ENCODE measurements at places on chromosomes 5 and 9.

GRCh38 chr9:8652255-8652654 lies 852.7 kb upstream of the DMAC1 start:
- DNase-seq, result no peak

GRCh38 chr5:136295914-136296313 lies 69.4 kb downstream of the TRPC7 start:
- no peak for DNase-seq

DNA sequence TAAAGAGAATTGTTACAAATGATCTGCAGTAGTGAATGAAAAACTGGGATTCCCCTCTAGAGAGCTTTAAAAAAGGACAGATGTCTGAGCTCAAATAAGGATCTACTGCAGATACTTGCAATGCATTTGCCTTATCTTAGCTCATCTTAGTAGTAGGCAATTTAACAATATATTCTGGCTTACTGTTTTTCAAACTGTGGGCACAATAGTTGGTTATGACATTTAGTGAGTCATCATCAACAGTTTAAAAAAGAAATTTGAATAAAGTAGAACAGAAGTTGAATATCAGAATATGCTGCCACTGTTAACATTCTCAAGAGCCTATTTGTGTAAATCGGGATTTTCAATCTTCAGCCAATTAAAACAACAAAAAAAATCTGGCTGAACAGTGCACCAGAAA lies 6.7 kb upstream of the CAST start:
- no peak for DNase-seq

GRCh38 chr5:150596826-150597225 lies 43.6 kb upstream of the SYNPO start:
- no peak for DNase-seq

DNA sequence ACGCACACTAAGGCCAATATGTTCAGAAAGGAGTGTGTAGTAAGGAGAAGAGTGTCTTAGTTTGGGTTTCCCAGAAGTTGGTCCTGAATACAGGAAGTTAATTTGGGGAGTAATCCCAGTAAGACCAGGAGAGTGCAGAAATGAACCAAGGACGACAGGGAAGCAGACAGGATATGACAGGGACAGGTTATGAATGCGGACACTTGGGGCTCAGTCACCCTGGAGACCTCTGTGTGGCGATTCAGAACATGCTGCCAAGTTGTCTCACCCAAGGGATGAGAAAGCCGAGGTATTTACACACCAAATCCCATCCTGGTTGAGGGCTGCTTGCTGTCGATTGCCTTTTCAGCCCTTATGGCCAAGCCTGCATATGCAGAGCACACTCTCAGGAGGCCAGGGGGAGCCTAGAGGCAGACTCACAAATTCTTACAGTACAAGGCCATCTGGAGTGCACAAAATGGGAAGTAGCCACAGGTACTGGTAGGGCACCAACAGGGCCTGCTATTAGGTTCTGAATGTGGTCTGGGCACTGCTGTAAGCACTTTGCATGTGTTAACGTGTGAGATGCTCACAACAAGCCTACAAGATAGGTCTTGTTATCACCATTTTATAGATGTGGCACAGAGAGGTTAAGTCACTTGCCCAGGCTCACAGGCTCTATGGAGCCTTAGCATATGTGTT lies 233.1 kb upstream of the ANKRD55 start:
- no peak for DNase-seq

DNA sequence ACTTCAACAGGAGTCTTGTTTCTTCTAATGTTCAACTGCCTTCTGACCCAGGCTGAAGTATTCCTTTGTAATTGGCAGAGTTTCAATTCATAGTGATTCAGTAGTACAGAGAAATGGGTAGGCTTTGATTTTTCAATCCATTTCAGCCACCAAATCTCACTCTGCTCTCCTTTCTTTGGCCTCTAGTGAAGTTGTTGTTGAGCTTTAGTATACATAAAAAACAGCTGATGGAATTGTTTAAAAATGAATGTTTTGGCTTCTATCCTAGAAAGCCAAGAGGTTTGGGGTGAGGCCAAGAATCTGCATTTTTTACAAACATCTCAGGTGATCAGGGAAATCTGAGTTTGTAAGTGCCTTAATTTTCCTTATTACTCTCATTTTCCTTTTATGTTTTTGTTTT lies 182.9 kb upstream of the MAP1B start:
- no peak for DNase-seq

GRCh38 chr5:26674846-26675245 lies 363.5 kb downstream of the CDH9 start:
- no peak for DNase-seq

GRCh38 chr5:115342590-115343377 lies 46.3 kb upstream of the CCDC112 start:
- no peak for DNase-seq

DNA sequence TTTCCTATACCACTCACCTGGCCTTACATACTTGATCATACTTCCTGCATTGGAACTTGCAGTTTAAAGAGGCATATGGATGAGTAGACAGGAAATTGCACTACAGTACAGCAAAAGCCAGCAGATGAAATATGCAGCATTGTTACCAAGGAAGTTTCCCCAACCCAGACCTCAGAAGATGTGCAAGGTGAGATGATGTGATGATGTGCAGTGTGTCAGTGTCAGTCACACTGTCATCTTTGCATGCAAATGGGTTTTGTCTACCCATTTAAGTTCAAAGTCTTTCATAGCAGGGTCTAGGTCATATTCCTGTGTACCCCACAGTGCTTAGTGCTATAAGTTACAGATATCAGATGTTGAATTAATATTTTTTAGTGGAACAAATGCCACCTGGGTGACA lies 89.3 kb upstream of the CER1 start:
- DNase-seq, result no peak

DNA sequence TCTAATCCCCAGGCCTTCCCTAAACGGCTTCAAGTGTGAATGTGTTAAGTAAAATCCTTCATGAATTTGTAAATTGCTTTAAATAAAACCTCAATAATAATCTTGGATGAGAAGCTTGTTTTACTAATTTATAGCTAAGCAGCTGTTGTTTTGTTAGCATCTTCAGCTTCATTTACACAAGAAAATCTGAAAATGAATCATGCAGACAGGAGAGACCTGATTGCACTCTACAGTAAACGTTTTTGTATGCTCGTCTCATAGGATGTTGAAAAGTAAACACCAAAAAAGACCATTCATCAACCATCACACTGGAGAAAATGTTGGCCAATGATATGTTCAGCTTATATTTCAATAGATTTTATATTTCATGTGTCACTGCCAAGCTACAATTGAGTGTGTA lies 40.4 kb upstream of the MAP3K1 start:
- no peak for DNase-seq

GRCh38 chr5:154189819-154190594 lies 526 bp upstream of the GALNT10 start:
- peak; percentile 94 for DNase-seq

Measured in GM13977 (cell line).